Aortic smooth muscle cell (primary cell): ENCODE measurements at places on chromosomes 4 and X. TPM values are rescaled to one million over a fixed set of nuclear protein-coding genes. Genes with fewer than 3 reads are reported as not detected.

TRIM2 gene
- total RNA-seq: 46.7 and 47.2 TPM in 2 replicates

MYOZ2 gene
- total RNA-seq: 1.7 and 3.9 TPM in 2 replicates

F8A2 gene
- not detected in 2 replicates for total RNA-seq

FHDC1 gene
- total RNA-seq: under 0.01 TPM in 2 replicates

PDZD4 gene
- total RNA-seq: 0.37 and 0.53 TPM in 2 replicates

HSFX4 gene
- not detected in 2 replicates for total RNA-seq

ZNF827 gene
- 4.5 and 7.8 TPM in 2 replicates for total RNA-seq

LRIT3 gene
- under 0.01 TPM in 1 of 2 replicates, not detected in the other for total RNA-seq

FAM47E gene
- total RNA-seq: 0.66 and 0.99 TPM in 2 replicates

MTNR1A gene
- not detected in 2 replicates for total RNA-seq

TLR3 gene
- total RNA-seq: 3.7 and 6.9 TPM in 2 replicates

SERTM2 gene
- not detected in 2 replicates for total RNA-seq

BLTP1 gene
- 60.4 and 81.8 TPM in 2 replicates for total RNA-seq

MAOB gene
- 0.13 and 0.19 TPM in 2 replicates for total RNA-seq

AMBN gene
- not detected in 2 replicates for total RNA-seq

BTK gene
- not detected in 2 replicates for total RNA-seq

EGF gene
- total RNA-seq: 0.06 and 0.13 TPM in 2 replicates

GPRIN3 gene
- 0.19 and 0.53 TPM in 2 replicates for total RNA-seq

MEPE gene
- total RNA-seq: not detected in 2 replicates

FAM120C gene
- 6.6 and 7.2 TPM in 2 replicates for total RNA-seq

FGFR3 gene
- total RNA-seq: 0.31 and 0.92 TPM in 2 replicates

GIMD1 gene
- not detected in 2 replicates for total RNA-seq

TADA2B gene
- 10.9 and 11.9 TPM in 2 replicates for total RNA-seq

C4orf51 gene
- not detected in 2 replicates for total RNA-seq

TCP11X2 gene
- not detected in 2 replicates for total RNA-seq

HSFX3 gene
- total RNA-seq: not detected in 2 replicates

RHOXF2 gene
- total RNA-seq: not detected in 2 replicates
